Astrocyte of the cerebellum (primary cell): ENCODE measurements at places on chromosomes 16 and 17.

GRCh38 chr17:14803826-14804225 is 461.3 kb downstream of the PMP22 start:
- DNase-seq = no peak

DNA sequence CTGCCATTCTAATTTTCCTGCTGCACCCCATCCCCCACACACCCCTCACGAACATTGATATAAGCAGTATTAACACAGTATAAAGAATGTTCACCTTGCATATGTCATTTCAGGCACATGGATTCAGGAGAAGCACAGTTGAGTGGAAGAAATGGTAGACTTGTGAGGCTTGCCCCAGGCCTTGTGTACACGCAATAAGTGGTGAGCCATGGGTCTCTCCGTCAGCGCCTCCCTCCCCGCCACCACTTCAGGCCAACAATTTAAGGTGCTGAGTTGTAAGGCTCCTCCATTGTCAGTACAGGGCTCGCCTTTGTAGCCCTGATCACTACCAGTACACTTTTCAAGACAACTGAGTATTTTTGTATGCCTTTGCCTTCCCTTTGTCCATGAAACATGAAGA is 12.2 kb upstream of the CLEC18C start:
- no peak for DNase-seq

- DNase-seq = peak; percentile 34
Observed at GRCh38 chr16:71781741-71782140, 26.9 kb downstream of the AP1G1 start.

GRCh38 chr16:89150090-89150835 is 21.3 kb upstream of the CDH15 start:
- no peak for DNase-seq

DNA sequence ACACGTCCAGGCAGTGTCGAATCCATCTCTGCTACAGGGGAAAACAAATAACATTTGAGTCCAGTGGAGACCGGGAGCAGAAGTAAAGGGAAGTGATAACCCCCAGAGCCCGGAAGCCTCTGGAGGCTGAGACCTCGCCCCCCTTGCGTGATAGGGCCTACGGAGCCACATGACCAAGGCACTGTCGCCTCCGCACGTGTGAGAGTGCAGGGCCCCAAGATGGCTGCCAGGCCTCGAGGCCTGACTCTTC is 7.2 kb upstream of the CD68 start:
- DNase-seq = no peak

- DNase-seq = no peak
Observed at GRCh38 chr16:88477631-88478519, 24.8 kb downstream of the ZFPM1 start.

DNA sequence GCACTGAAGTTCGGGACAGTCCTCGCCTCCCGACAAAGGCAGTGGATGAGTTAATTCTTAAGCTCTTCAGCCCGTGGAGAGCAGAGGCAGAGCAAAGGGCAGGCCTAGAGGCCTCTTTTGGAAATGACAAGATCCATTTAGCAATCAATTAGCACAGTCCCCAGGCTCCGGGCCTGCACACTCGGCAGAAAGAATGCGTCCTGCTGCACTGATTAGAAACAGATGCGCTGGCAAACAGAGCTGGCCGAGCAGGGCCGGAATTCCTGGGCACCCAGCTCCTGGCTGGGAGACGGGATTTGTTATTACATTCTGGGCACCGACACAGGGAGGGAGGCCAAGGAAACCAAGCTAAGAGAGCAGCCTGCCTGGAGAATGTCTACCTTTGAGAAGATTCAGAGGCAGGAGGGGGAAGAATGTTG is 162.9 kb downstream of the COPRS start:
- peak; percentile 95 for DNase-seq

DNA sequence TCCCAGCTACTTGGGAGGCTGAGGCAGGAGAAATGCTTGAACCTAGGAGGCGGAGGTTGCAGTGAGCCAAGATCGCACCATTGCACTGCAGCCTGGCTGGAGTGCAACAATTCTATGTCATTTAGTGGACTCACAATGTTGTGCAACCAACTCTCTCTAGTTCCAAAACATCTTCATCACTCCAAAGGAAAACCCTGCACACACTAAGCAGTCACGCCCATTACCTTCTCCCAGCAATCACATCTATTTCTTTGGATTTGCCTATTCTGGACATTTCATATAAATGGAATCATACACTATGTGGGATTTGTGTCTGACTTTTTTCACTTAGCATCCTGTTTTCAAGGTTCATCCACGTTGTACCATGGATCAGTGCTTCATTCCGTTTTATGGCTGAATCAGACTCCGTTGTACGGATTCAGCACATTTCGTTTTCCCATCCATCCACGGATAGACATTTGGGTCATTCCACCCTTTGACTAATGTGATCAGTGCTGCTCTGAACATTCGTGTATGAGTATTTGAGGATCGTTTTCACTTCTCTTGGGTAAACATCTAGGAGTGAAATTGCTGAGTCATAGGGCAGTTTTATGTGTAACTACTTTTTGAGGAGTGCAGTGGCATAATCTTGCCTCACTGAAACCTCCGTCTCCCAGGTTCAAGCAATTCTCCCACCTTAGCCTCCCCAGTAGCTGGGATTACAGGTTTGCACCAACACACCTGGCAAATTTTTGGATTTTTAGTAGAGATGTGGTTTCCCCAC is 45.4 kb upstream of the EMP2 start:
- DNase-seq = no peak

- DNase-seq = no peak
Observed at GRCh38 chr16:7545251-7545650, 212.6 kb downstream of the RBFOX1 start.

GRCh38 chr17:71327376-71328059 is 793.3 kb upstream of the SOX9 start:
- DNase-seq = peak; percentile 44

GRCh38 chr17:72008236-72008876 is 112.5 kb upstream of the SOX9 start:
- DNase-seq = no peak

GRCh38 chr17:13509527-13509926 is 92.2 kb downstream of the HS3ST3A1 start:
- DNase-seq = no peak

DNA sequence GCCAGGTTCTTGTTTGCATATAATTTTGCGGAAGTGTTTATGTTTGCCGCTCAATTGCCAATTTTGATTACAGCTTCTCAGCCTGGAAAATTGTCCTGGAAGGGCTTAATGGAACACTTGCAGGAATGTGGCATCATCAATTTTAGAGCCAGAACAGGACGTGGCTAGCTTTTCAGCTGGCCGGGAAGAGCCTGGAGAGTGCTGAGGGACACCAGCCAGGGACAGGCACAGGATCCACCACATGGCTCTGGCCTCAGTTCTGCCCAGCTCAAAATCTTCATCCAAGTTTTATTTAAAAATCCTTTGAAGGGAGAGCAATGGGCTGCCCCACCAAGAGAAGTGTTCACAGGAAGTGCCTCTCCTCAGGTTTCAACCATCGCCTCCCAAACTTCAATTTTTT is 287.2 kb upstream of the HSBP1 start:
- no peak for DNase-seq

DNA sequence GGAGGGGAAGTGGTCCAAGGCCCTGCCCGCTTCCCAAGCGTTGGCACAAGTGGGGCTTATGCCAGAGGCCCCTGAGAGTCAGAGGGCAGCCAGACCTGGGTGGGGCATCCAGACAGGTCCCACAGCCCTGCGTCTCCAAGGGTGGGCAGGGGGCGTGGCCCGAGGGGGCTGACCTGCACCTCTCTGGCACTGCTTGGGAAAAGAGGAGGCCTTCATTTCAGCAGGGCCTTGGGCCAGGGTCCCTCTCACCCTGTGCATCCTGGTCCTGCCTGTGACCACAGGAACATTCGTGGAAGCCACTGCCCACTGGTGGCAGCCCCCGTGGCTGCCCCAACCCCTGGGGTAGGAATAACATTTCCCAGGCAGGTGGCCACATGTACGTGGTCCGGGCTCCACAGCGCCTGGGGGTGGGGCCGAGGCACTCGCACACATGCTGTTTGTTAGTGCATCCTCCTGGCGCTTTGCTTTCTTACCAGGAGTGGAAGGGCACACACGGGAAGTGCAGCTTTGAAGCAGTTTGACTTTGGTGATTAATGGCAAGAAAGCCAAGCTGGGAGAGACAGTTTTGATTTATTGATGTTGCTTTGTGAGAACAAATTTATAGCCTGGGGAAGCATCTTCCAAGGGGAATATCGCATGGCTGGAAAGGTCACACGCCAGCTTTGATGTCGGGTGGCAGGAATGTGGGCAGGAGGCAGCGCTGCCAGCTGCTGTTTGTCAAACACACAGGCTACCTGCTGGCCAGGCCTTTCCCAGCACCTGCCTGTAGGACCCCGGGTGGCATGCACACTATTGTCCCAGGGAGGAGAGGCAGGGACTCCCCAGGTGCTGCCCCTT is 4.3 kb downstream of the CENPX start:
- DNase-seq = no peak

DNA sequence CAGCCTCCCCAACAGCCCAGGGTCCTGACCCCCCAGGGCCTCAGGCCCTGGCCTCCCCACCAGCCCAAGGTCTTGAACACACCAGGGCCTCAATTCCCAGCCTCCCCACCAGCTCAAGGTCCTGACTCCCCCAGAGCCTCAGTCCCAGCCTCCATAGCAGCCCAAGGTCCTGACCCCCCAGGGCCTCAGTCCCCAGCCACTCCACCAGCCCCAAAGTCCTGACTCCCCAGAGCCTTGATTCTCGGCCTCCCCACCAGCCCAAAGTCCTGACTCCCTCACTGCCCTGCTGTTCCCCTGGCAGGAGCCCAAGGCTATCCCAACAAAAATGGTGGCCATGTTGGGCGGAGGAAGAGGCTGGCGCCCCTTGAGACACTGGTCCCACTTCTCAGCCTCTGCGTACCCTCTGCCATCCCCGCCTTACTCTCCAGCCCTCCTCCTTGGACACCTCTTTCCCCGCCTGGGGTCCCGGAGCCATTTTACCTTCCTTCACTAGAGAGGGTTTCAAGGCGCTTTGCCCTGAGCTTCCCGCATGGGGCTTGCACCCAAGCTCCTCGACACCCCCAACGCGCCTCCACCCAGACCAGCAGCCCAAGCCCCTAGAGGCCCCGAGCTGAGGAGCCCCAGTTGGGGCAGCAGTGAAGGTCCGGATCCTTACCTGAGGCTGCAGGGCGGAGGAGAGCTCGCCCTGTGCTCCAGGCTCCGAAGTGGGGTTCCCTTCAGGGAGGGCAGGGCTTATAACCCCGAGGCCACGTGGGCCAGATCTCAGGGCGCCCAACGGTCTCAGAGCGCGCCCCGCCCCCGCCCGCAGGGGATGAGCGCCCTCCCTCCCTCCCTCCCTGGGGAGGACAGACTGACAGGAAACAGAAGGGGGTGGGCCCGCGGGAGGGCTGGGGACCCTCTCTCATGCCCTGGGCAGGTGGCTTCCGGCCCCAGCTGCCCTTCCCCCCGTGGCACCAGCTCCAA is 3.5 kb upstream of the TSPOAP1 start:
- no peak for DNase-seq

DNA sequence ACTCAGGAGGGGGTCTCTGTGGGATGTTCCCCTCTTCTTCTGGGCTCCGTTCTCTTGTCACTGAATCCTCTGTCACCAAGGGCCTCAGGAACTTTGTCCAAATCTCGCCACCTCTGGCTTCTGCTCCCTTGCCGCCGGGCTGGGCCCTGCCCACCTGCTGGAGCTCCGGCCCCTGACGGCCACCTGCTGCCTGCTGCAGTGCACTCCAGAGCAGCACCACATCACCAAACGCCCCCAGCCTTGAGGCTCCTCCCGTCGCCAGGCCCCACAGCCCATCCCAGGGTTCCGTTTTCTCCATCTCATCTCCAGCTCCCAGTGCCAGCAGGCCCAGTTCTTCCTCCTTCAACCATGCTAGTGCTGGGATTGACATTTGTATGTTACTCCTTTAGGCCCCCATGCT is 43.6 kb downstream of the FOXL1 start:
- DNase-seq = no peak

- no peak for DNase-seq
Observed at GRCh38 chr16:86277221-86277620, 233.1 kb upstream of the FOXF1 start.
